Activated CD8-positive, alpha-beta T cell treated with anti-CD3 and anti-CD28 coated beads for 36 hours (primary cell): ENCODE measurements at places on chromosomes 16 and 17. TPM values are rescaled to one million over a fixed set of nuclear protein-coding genes. Genes with fewer than 3 reads are reported as not detected.

DNA sequence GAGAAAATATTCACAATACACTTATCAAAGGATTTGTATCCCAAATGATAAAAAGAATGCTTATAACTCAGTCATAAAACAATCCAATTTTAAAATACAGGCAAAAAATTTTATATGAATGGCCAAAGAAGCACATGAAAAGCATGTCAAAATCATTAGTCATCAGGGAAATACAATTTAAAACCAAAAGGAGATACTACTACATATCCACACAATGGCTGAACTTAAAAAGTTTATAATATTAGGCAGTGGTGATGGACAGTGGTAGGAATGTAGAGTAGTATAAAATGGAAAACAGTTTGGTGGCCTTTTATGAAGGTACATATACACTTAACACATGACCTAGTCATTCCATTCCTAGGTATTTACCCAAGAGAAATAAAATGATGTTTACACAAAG lies 12.2 kb downstream of the CMC2 start:
- peaks cover 48% of the 10 kb centered on the region for H3K36me3 ChIP-seq
- H3K27ac ChIP-seq: no peak overlapping the region
- no peak for DNase-seq

- no peaks in the 10 kb centered on the region for H3K27me3 ChIP-seq
- no peak overlapping the region for H3K27ac ChIP-seq
- peaks cover 40% of the 10 kb centered on the region for H3K4me1 ChIP-seq
- DNase-seq: peak; percentile 85
- no peak overlapping the region for H3K4me3 ChIP-seq
- H3K36me3 ChIP-seq: no peaks in the 10 kb centered on the region
Observed at GRCh38 chr17:42403150-42403549, 14.9 kb upstream of the STAT3 start.

DNA sequence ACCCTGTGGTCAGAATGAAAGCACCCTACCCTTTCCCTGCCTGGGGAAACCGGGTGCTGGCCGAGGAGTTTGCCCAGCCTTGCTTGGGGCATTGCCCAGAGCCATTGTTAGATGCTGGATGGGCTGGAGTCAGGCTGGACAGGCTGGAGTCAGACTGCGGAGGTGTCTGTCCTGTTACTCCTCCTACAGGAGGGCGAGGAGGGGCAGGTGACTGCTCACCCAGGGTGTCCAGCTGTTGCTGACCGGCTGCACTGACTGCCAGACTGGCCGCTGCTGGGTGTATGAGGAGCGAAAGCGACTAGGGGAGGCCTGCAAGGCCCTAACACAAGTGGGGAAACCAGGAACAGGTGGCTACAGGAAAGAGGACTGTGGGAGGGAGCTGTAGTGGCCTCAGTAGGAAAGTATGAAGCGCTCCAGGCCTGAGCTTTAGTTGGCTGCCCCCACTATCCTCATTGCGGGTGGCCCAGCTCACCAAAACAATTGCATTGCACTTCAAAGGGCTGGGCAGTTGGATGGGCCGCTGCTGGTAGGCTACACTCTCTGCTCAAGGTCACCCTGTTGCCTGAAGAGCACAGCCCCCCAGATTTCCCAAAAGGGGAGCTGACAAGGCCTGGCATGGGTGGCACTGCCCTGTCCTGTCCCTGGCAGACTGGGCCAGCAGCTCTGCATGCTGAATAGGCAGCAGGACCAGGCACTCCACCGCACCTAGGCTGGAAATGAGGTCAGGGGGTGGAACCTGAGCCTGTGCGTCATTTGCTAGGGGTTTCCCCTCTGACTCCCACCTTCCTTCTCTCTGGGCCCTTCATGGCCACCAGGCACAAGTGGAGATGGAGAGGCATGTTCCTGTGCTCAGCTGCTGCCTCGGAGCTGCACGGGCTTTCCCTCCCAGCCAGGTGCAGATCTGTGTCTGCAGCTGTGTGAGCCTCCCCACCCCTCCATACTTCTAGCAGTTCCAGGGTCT lies 18.4 kb downstream of the LDHD start:
- peak overlapping the region; percentile 92 for H3K27ac ChIP-seq
- peak overlapping the region; percentile 43 for H3K4me3 ChIP-seq

- no peaks in the 10 kb centered on the region for H3K27me3 ChIP-seq
- H3K36me3 ChIP-seq: no peaks in the 10 kb centered on the region
- DNase-seq: no peak
- no peak overlapping the region for H3K27ac ChIP-seq
- peaks cover 43% of the 10 kb centered on the region for H3K4me1 ChIP-seq
- H3K4me3 ChIP-seq: no peak overlapping the region
Observed at GRCh38 chr17:8862213-8863056, 5.0 kb downstream of the PIK3R6 start.

GRCh38 chr17:50466371-50467113 lies 2.1 kb downstream of the CHAD start:
- no peaks in the 10 kb centered on the region for H3K36me3 ChIP-seq
- H3K27ac ChIP-seq: no peak overlapping the region
- H3K27me3 ChIP-seq: peaks cover 16% of the 10 kb centered on the region
- peaks cover 4% of the 10 kb centered on the region for H3K4me1 ChIP-seq
- no peak for DNase-seq

- H3K27me3 ChIP-seq: no peaks in the 10 kb centered on the region
- no peak overlapping the region for H3K27ac ChIP-seq
- H3K4me3 ChIP-seq: no peak overlapping the region
Observed at GRCh38 chr16:73217654-73218053, 169.7 kb upstream of the ZFHX3 start.

DNA sequence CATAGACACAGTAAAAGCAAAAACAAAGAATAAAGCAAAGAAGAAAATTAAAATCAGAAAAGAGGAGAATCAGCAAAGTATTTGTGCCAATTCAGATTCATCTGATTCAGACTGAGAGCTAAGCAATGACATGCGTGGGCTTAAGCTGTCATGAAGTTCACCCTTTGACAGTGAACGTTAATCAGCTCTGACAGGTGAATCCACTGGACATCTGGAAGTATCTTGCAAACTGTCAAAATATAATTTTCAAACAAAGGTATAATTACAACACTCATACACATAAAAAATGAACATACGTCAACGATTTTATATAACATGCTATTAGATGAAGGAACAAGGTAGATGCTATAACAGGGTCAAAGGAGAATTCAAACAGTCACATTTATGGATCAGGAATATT lies 596.3 kb upstream of the SALL1 start:
- no peaks in the 10 kb centered on the region for H3K4me1 ChIP-seq
- no peak overlapping the region for H3K4me3 ChIP-seq
- DNase-seq: no peak
- H3K27ac ChIP-seq: no peak overlapping the region

- no peak overlapping the region for H3K4me3 ChIP-seq
- peak overlapping the region; percentile 35 for H3K27ac ChIP-seq
- peaks cover 4% of the 10 kb centered on the region for H3K4me1 ChIP-seq
- H3K27me3 ChIP-seq: peaks cover 28% of the 10 kb centered on the region
Observed at GRCh38 chr17:55672585-55673501, 49.8 kb downstream of the TMEM100 start.

DNA sequence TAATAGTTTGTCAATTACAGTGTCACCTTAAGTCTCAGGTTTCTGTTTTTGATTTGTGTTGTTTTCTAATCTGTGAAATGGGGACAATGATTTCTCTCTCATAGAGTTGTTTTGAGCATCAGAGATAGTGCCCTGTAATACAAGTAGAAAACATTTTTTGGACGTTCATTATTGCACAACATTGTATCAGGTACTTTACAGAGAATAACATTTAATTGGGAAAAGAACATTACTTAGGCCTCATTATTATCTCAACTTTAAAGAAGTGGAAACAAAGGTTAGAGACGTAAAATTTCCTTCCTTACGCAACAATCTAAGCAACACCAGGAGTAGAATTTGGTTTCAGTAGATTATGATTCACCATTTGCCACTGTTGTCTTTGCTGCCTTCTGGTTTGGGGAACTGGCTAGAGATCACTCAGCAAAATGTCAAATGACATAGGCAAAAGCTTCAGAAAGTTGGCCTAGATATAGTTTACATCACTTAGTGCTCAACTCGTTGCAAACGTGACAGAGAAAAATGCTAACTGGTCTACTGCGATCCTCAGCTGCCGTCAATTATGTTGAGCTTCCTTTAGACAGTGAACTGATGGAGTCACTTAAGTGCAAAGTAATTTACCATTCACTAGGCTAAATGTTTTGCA lies 1026.8 kb downstream of the CDH11 start:
- DNase-seq: no peak
- H3K36me3 ChIP-seq: no peaks in the 10 kb centered on the region
- no peak overlapping the region for H3K4me3 ChIP-seq
- no peak overlapping the region for H3K27ac ChIP-seq
- H3K4me1 ChIP-seq: no peaks in the 10 kb centered on the region
- H3K27me3 ChIP-seq: no peaks in the 10 kb centered on the region

GRCh38 chr17:63701868-63702720 lies 2.2 kb upstream of the LIMD2 start:
- H3K36me3 ChIP-seq: peaks cover 44% of the 10 kb centered on the region
- H3K4me3 ChIP-seq: peak overlapping the region; percentile 92

DNA sequence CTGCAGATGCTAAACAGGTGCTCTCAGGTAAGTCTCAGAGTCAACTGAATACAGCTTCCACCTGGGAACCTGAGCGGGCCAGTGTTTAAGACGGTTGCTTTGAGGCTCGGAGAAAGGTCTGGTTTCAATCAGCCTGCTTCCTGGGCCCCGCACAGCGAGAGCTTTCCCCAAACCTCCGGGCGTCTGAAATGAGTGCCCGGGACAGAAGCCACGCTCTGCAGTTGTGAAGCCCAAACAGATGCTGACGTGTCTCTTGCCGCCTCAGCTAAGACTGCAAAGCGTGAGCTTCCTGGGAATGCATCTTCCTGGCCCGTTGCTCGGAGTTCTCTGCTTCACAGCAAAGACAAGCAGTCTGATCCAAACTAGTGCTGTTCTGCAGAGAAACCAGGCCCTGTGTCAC lies 36.7 kb downstream of the PLXDC1 start:
- no peak overlapping the region for H3K4me3 ChIP-seq
- no peaks in the 10 kb centered on the region for H3K36me3 ChIP-seq
- H3K27me3 ChIP-seq: no peaks in the 10 kb centered on the region
- DNase-seq: no peak
- H3K27ac ChIP-seq: no peak overlapping the region

DNA sequence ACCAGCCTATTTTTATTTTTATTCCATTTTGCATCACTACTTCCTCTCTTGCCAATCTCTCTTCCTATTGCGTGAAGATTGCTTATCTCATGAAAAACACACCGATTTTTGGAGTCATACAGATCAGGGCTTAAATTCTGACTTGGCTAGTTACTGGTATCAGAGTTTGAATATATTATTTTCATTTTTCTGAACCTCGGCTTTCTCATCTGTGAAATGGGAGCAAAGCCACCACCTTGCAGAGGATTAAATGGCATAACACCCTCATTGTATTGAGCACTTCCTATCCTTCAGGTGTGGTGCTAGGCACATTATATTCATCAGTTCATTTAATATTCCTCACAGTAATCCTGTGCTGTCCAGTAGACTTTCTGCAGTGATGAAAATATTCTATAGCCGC lies 208.8 kb downstream of the HAPSTR1 start:
- H3K27me3 ChIP-seq: peaks cover 8% of the 10 kb centered on the region
- no peak for DNase-seq
- no peaks in the 10 kb centered on the region for H3K4me1 ChIP-seq
- no peak overlapping the region for H3K27ac ChIP-seq
- no peak overlapping the region for H3K4me3 ChIP-seq

- H3K27me3 ChIP-seq: no peaks in the 10 kb centered on the region
- no peaks in the 10 kb centered on the region for H3K36me3 ChIP-seq
- no peaks in the 10 kb centered on the region for H3K4me1 ChIP-seq
Observed at GRCh38 chr17:81083125-81083765, 48.3 kb downstream of the BAIAP2 start.

Gene OR3A2
- 2.7 TPM for total RNA-seq

Gene LITAF
- 108 TPM for total RNA-seq

Gene ZCCHC14
- 5.9 TPM for total RNA-seq

Gene OTOP3
- not detected for total RNA-seq

Gene AOC3
- total RNA-seq: 2.9 TPM

Gene SULT1A4
- 1.6 TPM for total RNA-seq

Gene HOXB7
- total RNA-seq: 1.0 TPM

Gene OR4D1
- 0.25 TPM for total RNA-seq

Gene ZNF668
- 18.8 TPM for total RNA-seq
